ENCODE measurements at places on chromosomes 12 and 14. TPM values are rescaled to one million over a fixed set of nuclear protein-coding genes. Genes with fewer than 3 reads are reported as not detected.

The CD4 gene
- 7.9 TPM for total RNA-seq

The BDKRB2 gene
- total RNA-seq, result 19.8 TPM

The GDF3 gene
- total RNA-seq, result not detected

The PRKD1 gene
- total RNA-seq, result 3.8 TPM

The TMEM52B gene
- not detected for total RNA-seq

The NAA25 gene
- total RNA-seq, result 6.7 TPM

The TDP1 gene
- total RNA-seq, result 0.75 TPM

The PGF gene
- total RNA-seq, result 9.7 TPM

The IKZF4 gene
- total RNA-seq, result 1.9 TPM

The FOXA1 gene
- 75.2 TPM for total RNA-seq

The OR6C74 gene
- total RNA-seq, result not detected

The SIX6 gene
- total RNA-seq, result not detected

The TAS2R9 gene
- not detected for total RNA-seq

The SYT1 gene
- total RNA-seq, result 2.4 TPM

The MAP1LC3B2 gene
- not detected for total RNA-seq

The RAD51AP1 gene
- total RNA-seq, result 2.4 TPM

All from transverse colon (tissue), 4 donors.